ENCODE measurements at places on chromosomes 2 and 18.

DNA sequence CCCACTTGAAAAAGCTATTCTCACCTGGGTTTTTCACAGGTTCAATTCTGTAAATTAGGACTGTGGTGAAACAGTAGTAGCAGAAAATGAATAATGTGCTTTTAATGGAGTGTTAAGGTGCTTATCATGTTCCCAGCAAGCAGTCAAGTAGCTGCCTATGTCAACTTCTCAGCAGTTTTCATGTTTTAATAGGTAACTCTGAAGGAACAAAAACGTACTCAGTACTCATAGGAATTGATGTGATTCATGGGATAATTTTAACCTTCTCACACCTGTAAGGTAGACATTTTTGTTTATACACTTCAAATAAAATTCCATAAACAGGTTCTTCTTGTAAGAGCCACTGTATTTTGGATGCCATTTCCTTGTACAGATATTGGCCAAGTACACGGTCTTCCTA, 801.6 kb downstream of the MBD2 start:
- no peak for DNase-seq

DNA sequence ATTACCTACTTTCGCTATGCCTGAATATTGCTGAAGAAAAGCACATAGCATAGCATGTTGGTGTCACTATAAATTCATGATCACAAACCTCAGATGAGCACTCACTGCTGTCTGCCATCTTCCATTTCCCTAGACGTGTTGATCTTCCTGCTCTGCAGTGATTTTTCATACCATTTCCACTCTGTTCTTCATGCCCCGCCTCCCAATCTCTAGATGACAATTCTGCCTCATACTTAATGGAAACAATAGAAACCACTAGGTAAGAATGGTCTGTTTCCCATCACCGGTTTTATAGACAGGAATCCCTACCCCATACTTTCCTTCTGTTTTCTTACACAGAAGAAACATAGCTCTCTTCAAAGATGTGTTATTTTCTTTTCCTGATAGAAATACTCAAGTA, 63.8 kb downstream of the PIK3C3 start:
- DNase-seq = no peak

DNA sequence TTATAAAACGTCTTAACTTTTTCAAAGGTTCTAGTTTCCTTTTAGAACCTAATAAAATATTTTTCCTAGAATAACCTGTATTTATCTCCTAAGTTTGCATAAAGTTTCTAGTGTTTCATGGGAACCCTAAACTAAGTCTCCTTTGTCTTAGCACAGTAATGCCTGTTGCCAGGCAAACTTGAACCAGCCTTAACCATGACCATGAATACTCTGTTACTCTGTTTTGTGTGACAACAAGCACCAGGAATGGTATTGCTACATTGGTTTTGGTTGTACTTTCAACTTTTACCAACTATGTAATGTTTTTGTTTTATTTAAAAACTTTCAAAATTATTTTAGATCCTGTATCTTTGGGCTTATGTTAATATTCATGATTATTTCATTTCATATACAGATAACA, 137.6 kb downstream of the CERS6 start:
- no peak for DNase-seq

- DNase-seq = peak; percentile 40
Observed at GRCh38 chr2:79219383-79219988, 59.9 kb upstream of the REG3A start.

DNA sequence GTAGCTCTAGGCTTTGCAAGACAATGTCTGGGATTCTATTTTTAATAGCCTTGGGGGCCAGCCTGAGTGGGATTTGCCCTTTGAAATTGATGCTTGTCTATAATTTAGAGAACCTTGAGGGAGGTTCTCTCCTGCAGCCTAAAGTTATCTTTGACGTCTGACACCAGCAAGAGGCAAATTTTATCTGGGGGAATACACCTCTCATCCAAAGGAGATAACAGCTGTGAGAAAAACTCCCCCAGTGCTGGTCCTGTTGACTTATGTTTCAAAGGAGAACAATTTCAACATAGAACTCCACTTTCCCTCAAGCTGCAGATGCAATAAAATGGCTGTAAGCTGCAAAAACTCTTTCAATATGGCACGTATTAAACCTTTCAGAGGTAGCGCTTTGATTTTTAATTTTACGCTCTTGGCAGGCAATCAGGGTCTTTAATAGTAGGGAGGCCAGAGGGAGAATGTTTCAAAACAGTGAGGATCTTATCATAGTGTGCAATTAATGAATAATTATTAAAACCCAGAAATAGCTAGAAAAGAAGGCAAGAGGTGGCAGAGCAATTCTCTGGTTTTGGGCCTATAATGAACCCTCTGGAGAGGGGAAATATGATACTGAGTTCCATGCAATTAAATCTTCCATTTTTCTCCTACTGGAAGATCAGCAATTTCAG, 62.4 kb downstream of the LYPD1 start:
- DNase-seq = no peak

DNA sequence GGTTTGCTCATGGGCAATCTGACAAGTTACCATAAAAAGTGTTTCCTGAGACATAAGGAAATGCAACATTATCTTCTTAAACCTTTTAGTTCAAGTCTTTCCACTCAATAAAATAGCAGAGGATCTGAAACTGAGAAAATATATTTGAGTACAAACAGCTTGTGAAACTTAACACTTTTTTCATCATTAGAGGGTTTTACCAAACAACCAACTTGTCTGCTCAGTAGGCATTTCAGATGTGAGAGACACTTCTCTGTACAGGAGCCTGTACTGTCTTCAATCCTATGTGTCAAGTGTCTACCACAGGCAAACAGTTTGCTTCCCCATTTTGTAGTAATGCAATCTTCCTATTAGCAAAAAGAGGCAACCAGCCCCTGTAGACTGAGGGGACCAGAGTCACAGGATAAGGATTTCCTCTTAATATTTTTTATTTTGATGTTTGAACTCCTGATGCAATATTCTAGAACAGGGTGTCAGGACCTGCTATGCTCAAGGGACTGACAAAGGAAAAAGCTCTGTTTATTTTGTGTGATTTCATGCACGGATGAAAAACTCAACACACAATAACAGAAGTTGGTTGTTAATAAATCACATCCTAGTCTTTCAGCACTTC, 159.1 kb upstream of the LHCGR start:
- DNase-seq = no peak

- no peak for DNase-seq
Observed at GRCh38 chr18:22020127-22020866, 149.1 kb upstream of the GATA6 start.

- DNase-seq = no peak
Observed at GRCh38 chr2:171034315-171034714, 105.3 kb downstream of the GORASP2 start.

DNA sequence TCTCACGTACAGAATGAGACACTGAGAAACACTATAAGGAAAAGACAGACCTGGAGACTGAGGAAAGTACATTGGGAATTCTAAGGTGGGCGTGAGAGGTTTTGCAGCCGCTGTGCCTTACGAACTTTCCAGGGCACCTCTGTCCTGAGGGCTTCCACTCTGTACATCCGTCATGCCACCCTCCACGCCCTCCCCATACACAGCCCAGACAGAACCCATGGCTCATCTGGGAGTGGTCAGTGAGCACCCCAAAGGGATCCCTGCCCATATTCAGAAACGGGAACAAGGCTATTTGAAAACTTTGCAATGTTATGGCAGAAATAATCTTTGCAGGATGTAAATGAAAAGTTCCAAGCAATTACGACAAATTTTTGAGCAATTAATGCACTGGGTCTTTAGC, 95.4 kb upstream of the ZNF532 start:
- no peak for DNase-seq

DNA sequence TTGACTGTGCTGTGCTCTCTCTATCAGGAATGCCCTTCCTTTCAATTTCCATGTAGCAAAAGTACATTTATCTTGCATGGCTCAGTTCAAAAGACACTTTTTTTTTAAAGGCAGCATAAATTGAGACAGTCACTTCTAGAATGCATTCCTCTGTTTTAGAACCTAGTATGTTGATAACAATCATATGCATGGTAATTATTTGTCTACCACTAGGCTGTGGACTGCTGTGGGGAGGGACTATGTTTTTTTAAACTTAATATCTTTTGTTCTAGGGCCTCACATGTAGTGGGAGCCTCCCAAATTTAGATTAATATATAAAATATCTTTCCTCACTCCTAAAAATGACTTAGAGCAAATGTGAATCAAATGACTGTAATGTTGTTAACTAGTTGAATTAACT, 269.9 kb downstream of the MEIS1 start:
- DNase-seq = no peak

DNA sequence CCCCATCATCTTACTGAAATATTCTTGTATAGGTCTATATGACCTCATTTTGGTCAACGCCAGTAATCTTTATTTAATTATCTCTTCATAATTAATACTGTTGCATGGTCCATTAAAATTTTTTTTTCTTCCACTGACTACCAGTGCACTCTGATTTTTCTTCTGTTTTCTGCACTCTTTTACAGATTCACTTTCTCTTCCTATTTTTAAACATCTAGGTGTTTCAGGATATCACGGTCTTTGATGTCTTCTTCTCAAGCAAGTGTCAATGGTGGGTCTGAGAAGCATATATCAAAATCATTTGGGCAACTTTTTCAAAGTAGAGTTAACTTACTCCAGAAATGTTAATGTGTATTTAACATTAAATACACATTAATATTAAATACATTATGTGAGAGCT, 51.4 kb downstream of the CCDC141 start:
- no peak for DNase-seq
